Ammon's horn (tissue), 1 donor: ENCODE measurements at places on chromosomes 3 and 15.
A peak's percentile ranks its signal among the peaks of the same experiment; 100 is the strongest.

- peak; percentile 51 for DNase-seq
These were observed 29.3 kb downstream of the MTMR10 start for GRCh38 chr15:30962079-30962478.

DNA sequence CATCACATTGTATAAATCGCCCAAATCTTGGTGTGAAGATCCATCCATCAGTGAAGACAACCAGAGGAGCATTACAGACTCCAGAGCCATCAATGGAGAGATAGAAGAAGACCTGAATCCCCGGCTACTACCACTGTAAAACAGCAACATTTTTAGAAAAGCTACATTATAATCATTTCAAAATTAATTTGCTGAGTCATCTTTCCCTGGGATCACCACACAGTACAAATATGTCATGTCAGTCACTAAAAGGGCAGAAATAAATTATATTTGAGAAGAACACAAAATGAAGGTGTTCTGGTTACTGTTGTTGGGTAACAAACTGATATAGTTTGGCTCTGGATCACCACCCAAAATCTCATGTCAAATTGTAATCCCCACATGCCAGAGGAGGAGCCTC, 218.5 kb upstream of the STT3B start:
- DNase-seq, result no peak

GRCh38 chr3:48614044-48614443, 4.6 kb upstream of the UQCRC1 start:
- DNase-seq, result no peak

DNA sequence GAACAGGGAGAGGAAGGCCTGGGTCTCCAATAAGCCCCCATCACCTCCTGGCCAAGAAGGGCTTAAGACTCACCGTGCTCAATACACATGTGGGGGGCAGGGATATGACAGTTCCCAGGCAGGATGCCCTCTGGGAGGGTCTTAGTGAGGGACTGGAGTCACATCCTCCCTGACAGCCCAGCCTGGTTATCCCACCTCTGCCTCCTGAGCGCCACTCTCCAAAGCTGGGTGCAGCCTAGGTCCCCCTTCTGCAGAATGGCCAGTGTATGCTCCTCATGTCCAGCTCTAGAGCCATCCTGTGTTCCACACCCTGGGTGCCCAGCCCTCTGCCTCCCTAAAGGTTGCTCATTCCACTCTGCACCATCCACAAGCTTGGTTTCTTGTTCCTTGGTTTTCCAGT, 1.2 kb upstream of the SHISA5 start:
- no peak for DNase-seq

DNA sequence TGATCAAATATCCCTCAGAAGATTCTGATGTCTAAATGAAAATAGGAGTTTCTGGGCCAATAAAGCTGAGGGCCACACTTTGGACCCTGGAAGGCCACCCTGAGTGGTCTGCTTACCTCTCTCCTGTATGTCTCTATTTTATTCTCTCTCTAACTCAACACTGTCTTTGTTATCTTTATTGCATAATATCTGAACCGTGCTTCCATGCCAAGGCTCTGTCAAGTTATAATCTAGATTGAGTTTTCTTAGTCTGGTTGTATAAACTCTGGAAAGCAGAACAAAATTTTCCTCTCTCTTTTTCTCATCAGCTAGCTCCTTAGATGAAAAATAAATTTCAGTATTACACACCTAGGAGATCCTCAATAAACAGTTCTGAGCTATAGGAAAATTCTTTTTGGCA, 36.2 kb upstream of the ACTL6A start:
- DNase-seq, result no peak

GRCh38 chr3:149776170-149776569, 16.2 kb downstream of the ANKUB1 start:
- no peak for DNase-seq

DNA sequence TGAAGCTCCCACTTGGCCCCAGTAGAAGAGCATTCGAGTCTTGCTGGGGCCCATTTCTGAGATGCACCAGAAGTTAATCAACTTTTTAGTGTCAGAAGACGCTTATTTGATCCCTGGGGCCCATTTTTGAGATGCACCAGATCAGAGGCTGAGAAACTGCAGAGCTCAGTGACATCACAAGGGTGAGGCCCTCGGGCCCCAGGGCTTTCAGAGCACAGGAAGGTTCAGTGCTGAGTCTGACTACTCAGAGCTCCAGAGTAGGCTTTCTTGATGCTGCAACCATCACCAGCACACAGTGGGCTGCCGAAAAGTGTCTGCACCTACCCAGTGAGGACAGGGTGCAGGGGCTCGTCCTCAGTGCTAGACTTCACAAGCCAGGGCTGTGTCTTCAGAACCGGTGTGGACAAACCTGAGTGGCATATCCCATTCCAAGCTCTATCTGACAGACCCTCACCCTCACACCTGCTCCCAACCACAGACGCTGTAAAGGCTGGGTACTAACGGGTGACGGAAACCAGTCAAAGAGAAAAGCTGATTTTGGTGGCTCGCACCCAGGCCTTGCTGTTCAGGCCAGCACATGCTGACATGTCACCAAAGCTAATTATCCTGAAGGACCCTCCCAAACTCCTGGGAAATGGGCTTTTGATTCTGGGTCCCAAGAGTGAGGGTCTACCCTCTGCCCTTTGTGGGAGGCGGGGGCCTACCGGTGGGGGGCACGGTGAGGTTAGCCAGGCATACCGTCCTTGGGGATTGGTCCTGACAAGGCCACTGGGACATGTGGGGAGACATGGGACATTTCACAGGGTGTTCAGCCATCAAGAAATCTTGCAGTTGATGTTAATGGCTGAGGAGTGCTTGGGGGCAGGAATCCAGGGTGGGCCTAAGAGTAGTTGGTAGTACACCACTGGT, 83.0 kb downstream of the PDCD6IP start:
- no peak for DNase-seq

DNA sequence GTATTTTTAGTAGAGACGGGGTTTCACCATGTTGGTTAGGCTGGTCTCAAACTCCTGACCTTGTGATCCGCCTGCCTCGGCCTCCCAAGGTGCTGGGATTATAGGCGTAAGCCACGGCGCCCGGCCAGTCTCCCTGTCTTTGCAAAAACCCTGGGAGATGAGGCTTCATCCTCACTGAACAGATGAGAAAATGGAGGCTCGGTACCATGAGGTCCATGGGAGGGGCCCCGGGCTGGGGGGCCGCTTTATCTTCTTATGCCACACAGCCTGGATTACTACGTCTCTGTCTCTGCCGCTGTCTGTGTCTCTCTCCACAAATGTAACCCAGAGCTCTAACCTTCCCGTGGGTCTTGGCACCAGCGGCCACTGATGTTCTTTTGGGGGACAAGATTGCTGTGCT, 39.1 kb downstream of the ABTB1 start:
- no peak for DNase-seq

GRCh38 chr15:89448825-89449224, 47.6 kb downstream of the RHCG start:
- peak; percentile 57 for DNase-seq

DNA sequence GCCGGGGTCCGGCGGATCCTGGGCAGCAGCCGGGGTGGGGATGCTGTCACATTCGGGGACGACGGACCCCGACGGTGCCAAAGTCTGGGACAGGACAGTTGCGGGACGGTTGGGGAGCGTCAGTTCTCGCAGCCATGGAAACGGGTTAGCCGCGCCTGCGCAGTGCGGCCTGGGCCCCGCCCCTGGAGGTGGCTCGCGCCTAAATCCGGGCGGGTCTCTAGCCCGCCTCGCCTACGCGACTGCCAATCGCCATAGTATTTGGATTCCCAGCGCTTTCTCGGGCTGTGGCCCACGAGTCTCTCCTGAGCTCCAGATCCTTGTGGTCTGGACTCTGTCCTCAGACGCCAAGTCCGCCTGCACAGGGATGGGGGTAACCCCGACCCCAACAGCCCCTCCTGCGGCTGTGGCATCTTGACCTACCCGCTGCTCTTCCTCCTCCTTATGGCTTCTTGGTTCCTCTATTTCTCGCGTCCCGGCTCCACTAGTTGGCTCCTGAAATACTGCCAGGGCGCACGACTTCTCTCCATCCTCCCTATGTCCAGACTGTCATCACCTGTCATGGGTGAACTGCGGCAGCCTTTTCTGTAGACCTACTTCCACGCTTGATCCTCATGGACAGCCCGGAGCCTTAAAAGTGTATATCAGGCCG, at the start of gene ZMYND10:
Gene ZMYND10 (minus strand): TSS at position 147 of the 649 bp plus-strand sequence. CDS start 153 bp downstream, outside the sequence.
- DNase-seq, result no peak

GRCh38 chr3:194330579-194330978, 20.5 kb downstream of the CPN2 start:
- DNase-seq, result peak; percentile 69

- DNase-seq, result no peak
These were observed 3.7 kb upstream of the GNAI2 start for GRCh38 chr3:50232303-50232702.

DNA sequence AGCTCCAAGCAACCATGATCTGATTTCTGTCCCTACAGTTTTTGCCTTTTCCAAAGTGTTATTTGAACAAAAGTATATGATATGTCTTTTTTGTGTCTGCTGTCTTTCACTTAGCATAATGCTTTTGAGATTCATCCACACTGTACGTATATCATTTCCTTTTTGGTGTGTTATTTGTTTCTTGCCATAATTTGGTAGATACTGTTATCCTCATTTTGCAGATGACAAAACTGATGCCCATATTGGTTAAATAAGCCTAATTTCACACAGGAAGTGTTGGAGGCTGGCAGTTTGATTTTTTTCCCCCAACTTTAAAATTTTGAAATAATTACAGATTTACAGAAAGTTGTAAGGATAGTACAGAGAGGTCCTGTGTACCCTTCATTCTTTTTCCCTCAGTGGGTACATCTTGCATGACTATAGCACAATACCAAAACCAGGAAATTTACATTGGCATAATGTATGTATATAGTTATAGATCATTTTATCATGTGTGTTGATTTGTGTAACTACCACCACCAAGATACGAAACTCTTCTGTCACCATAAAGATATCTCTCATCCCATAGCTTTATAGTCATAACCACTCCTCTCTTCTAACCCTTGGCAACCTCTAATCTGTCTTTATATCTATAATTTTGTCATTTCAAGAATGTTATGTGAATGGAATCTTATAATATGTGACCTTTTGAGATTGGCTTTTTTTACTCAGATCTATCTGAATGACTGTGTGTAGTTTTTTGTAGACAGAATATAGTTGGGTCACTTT, 55.6 kb downstream of the RASA2 start:
- DNase-seq, result no peak

- no peak for DNase-seq
These were observed 1751.2 kb downstream of the SI start for GRCh38 chr3:163327086-163327485.

DNA sequence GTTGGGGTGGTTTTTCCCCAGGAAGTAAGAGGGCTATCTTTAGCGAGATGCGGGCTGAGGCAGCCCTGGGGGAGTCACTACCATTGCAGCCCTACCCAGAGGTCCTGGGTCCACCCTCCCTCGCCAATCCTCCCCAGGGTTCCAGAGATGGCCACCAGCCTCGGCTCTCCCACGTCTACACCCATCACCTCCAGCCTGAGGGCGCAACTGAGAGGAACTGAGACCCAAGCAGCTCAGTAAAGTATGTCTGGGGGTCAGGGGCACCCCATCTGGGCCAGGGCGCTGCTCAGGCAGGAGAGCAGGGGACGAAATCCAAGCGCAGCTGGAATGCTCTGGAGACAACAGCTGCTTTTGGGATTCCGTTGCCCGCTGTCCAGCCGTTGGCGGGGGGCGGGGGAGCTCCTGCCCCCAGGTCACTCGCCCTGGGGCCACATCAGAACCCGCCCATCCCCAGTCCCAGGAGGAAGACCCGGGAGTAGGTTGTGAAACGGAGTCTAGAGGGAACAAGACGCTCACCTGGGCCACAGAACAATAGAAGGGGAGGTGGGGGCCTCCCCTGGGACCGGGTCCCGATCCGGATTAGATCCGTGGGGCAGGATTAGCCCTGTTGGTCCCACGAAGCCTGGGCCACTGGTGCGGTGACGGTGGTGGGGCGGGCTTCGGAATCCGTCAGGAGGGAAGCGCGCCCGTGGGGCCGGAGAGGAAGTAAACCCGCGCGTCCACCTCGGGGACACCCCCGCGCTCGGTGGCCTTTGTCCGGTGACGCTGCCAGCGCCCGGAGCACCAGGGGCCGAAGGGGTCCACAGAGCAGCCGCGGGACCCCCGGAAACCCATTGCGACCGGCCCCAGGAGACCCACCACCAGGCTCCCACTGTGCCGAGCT, 1.4 kb upstream of the NDUFAF3 start:
- DNase-seq, result no peak

DNA sequence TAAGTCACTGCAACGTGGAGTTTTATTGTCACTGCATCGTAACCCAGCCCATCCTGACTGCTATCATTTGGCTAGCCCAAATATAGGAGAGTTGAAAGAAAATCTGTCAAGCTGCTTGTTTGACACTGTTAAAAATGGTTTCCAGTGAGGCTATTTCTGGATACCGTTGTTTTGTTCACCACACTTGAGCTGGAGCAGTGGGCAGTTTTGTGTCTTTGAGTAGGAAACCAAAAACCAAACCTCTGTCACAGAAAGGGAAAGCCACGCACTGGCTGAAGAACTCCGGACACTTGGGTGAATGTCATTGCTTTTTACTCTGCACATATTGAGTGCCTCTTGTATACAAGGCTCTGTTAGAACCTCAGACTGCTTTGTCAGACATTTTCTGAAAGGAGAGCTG, 446.4 kb upstream of the CFAP20DC start:
- no peak for DNase-seq

DNA sequence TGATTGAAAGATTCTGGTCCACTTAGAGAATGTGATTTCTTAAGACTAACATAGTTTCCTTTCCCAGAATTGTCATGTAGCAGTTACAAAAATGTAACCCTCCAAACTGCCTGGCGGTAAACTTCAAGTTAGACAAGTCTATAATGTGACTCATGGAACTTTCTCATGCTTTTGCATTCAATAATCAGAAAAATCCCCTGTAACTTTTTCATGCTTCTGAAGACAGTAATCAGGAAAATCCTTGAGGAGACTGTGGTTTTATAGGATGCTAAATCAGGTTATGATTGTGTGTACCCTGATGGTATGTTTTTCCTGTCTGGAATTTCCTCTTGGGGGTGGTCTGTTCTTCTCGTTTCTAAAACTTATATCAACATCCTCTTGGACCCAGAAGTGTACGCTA, 74.0 kb upstream of the RARB start:
- no peak for DNase-seq

DNA sequence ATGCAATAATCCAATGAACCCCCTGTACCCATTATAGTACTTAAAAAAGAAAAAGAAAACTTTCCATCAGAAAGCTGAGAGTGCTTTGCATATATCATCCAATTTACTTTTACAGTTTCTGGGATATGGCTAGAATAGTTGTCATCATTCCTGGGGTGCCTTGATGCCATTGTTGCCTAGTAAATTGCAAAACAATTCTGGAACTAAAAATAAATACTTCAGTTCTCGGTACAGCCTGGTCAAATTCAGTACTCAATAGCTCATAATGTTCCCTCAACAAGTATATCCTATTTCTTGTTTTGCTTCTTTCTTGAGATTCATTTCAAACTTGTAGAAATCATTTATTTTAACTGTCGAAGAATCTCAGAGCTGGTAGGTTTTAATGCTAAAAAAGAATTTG, 334.7 kb upstream of the MDFIC2 start:
- no peak for DNase-seq
